ENCODE measurements at places on chromosomes 7 and 10.

DNA sequence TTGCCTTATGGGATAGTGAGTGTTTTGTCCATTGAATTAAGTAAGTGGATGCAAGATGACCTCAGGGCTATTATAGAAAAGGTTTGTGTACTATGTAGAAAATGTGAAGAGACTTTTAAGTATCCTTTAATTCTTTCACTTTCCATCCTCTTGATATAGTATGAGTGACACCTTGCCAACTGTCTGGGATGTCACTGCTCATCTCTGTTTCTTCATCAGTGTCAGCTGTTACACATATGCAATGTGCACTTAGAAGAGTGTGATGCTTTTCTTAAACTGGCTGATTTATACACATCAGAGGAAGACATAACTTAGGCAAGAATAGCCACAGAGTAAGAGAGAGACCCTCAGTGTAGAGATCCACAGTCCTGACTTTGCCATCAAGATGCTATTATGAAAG lies 8.7 kb upstream of the ACTA2 start:
- DNase-seq = no peak

DNA sequence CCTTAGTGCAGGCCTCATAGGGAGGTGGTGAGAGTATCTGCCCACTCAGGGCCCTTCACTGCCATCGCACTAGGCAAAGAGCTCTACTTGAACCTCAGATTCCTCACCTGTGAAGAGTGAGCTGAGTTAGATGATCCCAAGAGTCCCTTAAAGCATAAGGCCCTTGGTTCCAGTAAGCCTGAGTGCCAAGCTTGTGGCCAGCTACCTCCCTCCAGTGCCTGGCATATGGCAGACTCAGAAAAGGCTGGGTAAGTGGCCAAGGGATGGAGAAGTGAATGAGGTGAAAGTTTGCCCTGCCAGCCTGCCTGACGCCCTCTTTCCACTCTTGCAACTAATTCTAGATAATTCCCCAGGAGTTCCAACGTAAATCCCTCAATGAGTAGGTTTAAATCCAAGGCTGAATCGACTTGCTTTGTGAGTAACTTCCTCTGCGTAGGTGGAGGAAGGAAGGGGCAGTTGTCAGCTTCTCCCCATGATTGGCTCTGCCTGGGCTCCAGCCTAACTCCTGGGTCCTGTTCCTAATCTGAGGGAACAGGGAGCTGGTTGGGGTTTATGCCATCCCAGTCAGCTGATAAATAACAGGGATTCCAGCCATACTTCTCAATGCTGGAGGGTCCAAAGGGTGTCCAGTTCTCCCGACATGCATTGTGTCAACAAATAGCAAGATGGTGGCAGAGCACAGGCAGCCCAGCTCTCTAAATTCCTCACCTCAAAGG lies 14.2 kb downstream of the DUSP5 start:
- peak; percentile 31 for DNase-seq

- DNase-seq = no peak
These were observed 134.9 kb downstream of the CHCHD3 start for GRCh38 chr7:132947011-132947410.

GRCh38 chr7:37570145-37570544 lies 113.4 kb upstream of the GPR141 start:
- DNase-seq = no peak

DNA sequence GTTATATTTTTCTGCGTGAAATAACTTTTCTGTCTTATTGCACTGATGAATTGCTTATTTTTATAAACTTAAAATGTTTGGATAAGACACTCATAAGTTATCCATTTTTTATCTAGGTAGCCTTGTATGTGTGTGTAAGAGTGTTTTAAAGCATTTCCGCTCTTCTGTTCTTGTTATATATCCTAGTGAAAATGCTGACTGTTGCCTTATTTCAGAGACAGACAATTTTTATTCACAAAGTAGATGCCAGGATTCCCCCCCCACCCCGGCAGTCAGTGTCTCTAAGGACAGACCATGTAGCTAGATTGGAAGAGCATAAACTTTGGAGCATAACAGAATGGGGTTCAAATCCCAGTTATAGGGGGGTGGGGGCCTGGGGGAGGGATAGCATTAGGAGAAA lies 1.6 kb downstream of the SMC3 start:
- no peak for DNase-seq

- DNase-seq = no peak
These were observed 96.8 kb downstream of the PPP1R3C start for GRCh38 chr10:91536111-91536510.

GRCh38 chr7:138478499-138478908 lies 18.4 kb downstream of the TRIM24 start:
- DNase-seq = no peak

DNA sequence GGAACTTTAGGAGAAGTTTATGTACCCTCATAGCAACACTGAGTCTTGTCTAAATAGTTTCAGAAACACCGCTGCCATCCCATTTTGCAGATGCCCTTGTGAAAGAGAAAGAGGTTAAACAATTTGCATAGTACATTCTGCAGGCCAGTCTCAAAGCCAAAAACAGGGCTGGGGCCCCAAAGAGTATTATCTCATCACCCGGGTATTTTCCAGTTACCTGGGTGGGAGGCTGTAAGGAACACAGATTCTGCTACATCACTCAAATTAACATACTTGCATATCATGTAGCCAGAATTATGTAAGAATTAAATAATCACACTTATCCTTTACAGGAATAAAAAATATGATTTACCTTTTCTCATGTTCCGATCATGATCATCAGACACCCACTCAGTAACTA lies 3.1 kb upstream of the FAM171A1 start:
- no peak for DNase-seq

GRCh38 chr7:135650831-135651573 lies 11.3 kb upstream of the STMP1 start:
- DNase-seq = peak; percentile 47

DNA sequence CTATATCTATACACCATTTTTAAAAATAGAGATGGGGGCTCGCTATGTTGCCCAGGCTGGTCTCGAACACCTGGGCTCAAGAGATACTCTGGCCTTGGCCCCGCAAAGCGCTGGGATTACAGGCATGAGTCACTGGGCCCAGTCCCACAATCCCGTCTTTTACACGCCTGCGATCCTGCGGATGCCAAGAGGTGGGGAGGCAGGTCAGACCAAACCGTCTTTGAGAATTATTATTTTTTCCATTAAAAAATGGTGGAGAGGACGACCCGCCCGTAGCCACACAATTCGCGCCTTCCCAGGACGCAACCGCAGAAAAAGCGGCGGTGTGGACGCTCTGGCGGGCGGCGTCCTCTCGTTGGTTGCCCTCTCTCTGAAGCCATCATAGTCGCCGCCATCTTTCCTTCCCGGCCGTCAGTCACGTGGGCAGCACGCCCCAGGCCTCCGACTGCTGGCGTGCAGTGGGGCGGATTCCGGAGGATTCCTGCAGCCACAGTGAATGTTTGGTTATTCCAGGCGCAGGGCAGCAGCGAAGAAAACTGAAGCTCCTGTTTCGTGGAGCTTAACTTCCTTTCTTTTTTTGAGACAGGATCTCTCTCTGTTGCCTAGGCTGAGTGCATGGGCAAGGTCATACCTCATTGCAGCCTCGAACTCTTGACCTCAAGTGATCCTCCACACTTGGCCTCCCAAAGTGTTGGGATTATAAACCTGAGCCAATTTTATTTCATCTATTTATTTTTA lies 9.9 kb upstream of the EPHB4 start:
- DNase-seq = peak; percentile 88

Data from tibial artery (tissue), 4 donors.